ENCODE measurements at places on chromosomes 5 and 9.
A peak's percentile ranks its signal among the peaks of the same experiment; 100 is the strongest.

GRCh38 chr5:66340786-66341185, 196.7 kb downstream of the SREK1 start:
- DNase-seq = no peak

DNA sequence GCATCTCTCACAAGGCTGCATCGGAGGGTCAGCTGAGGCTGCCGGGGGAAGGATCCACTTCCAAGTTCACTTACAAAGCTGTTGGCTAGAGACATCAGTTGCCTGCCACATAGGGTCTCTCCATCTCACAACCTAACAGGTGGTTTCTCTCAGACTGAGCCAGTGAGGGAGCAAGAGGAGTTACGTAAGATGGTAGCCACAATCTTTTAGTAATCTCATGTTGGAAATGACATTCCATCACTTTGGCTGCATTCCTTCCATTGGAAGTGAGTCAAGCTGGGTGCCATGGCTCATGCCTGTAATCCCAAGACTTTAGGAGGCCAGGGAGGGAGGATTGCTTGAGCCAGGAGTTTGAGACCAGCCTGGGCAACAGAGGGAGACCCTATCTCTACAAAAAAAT, 7.4 kb upstream of the GRK6 start:
- DNase-seq = no peak

DNA sequence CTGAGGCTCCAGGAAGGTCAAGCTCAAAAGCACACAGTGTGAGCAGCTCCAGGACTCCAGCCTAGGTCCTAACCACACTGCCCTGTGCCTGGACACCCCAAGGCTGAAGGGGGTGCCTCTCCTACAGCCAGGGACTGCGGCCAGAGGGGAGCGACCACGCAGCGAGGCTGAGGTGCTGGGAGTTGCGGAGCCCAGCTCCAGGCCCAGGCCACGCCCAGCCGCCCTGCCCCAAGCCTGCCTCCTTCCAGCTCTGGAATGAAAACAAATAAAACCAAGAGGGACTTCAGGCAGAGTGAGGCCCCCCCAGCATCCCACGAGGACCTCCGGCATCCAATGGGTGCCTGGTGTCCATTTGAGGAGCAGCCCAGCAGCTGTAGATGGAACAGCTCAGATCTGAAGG, 15.2 kb downstream of the VAV2 start:
- DNase-seq = no peak

DNA sequence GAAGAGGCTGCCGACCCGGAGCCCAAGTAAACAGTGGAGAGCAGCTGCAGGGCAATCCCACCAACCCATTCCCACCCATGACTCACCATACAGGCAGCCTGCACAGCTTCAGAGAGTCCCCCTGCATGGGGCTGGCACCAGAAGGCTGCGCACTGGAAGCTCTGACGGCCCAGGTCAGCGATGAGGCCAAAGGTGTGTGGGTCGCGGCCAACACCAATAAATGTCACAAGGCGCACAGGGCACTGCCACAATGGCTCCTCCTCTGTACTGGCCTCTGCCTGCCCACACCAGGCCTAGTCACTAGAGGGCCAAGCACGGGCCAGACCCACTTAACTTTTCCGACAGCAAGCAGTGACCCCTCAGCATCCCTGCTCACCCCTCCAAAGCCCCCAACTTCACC, 3.0 kb upstream of the SRA1 start:
- no peak for DNase-seq

- no peak for DNase-seq
Observed at GRCh38 chr9:87392086-87392485, 105.6 kb upstream of the DAPK1 start.

DNA sequence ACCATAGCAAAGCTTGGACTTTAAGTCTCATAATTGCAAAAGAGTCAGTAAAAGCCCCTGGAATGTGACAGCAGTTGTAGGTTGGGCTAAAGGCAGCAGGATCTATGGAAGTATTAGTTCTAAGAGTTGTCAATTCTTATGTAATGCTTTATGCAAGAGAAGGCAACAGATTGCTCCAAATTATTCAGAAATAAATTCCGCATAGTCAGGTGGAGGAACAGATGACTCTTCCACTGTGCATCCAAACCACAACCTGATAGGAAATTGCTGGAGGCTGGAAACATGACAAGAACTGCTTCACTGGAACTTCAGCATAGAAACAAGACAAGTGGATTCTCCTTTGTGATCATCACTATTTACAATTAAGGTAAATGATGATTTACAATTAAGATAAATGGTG, 101.0 kb downstream of the STARD4 start:
- DNase-seq = no peak

- peak; percentile 50 for DNase-seq
Observed at GRCh38 chr5:77957-78804, 13.8 kb upstream of the PLEKHG4B start.

GRCh38 chr9:111114486-111114885, 76.2 kb upstream of the LPAR1 start:
- no peak for DNase-seq

DNA sequence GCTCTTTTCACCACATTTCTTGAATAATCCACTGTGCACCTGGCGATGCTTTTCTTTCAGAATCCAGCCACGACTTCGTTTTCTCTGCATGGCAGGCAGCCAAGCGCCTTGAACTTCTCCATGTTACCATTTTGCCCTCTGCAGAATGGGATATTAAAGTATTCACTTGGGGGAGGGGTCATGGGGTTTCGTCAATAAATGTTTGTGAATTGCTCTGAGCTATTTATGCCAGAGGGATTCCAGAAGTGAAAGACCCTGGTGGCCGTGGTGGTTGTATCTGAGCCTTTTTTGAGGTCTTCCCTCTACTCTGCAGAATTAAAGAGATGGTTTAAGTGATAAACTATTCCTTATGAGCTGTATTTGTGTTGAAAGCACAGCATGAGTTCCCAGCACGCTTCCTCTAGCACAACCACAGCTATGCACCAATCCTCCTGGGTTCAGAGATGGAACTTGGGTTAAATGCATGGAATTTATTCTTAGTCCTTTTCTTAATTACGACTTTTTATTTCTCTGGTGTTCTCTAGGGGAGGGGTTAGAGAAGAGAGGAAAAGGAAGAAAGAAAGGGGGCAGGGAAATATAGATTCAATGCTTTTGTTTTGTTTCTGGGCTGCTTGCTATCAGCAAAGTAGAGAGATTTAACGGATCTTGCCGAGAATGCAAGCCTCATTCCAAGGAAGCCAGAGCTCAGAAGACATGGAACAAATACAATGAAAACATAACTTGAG, 478.2 kb upstream of the TNC start:
- no peak for DNase-seq

GRCh38 chr5:58498340-58498942, 7.2 kb downstream of the GAPT start:
- peak; percentile 63 for DNase-seq

GRCh38 chr5:168611165-168611564, 32.0 kb upstream of the PANK3 start:
- DNase-seq = no peak

DNA sequence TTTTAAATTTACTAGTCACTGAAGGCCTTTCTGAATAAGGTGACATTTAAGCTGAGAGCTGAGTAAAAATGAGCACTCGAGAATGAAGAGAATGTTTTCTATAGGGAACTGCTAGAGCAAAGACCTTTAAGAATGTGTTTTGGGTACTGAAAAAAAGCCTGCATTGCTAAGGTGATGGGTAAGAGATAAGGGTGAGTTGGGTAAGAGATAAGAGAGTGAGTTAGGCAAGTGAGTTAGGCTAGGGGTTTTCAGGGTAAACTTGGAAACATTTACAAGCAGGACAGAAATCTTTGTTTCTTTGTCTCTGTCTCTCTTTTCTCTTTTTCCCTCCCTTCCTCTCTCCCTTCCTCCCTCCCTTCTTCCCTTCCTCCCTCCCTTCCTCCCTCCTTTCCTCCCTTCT, 5.6 kb downstream of the RAD23B start:
- no peak for DNase-seq

DNA sequence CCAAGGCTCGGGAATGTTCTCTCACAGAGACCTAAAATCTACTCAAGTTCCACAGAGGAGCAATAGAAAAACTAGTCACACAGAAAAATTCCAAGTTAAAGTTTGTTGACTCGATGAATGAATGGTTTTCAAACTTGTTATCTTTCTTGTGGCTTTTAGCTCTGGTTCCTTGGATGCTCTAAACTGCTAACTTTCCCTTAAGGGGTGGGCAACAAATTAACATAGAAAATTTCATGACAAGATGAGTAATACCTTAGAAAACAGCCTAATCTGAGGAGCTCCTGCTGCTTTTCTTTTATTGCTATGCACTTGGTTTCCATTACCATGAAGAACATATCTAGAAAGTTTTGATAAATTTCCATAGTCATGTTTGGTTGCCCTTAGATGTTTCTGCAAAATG, 100.2 kb upstream of the CCDC112 start:
- DNase-seq = no peak

GRCh38 chr5:164357395-164358033, 852.1 kb downstream of the MAT2B start:
- no peak for DNase-seq

- DNase-seq = no peak
Observed at GRCh38 chr9:128304971-128305288, 17.3 kb downstream of the TRUB2 start.

GRCh38 chr5:81187885-81188284, 45.2 kb upstream of the CKMT2 start:
- DNase-seq = peak; percentile 67

DNA sequence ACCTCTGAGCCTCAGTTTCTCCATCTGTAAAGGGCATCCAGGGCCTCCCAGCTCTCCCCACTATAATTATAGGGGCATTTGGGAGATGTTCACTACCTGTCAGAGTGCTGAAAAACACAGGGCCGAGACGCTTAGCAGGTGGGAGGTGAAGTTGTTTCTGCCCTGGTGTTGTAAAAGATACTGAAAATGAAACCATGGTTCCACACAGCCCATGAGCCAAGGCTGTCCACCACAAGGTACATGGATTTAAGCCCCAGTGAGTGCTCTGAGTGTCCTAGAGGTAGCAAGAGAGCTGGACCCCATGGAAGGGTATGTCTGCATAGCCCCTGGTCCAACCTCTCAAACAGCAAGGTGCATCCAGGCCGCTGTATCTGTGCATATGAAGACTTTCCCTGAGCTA, 137.5 kb downstream of the C5orf15 start:
- no peak for DNase-seq

DNA sequence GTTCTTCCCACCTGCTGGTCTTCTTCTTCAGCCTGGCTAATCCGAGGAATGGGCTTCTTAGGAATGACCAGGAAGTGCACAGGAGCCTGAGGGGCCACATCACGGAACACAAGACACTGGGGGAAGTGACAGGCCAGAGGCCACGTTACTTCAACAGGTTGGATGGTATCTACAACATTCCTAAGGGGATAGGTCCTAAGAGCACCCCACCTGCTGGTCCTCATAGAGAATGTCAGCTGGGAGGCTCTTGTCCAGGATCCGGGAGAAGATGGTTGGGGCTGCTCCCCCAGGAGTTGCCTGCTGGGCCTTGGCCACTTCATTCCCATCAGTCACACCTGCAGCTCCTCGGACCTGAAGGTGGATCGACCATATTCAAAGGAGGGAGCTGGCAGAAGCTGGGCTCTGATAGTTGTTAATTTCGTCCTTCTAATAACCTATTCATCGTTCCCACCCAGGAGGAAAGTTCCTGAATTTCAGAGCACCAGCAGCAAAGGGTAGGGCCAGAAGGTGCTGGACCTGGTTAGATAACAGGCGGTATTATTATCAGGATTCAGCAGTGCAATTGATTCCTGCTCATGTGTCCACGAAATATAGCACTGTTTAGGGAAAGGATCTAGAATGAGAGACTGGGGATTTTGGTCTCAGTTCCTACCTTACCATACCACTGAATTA, 1.3 kb downstream of the HINT2 start:
- peak; percentile 63 for DNase-seq

DNA sequence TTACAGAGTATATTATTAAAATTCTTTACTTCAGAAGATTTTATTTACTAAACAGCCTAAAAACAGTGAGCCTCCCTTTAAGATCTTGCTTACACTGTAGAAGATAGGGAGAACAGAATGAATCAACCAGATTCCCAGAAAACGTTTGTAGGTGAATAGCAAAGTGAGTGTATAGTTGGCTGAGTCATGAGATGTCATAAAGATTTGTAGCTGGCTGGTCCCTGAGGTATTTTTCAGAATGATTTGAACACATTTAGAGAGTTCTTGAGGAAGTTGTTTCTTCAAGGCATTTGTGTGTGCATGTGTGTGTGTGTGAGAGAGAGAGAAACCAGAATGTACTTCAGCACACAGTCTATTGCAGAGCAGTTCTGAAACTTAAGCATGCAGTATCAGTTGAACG, 159.4 kb upstream of the PRR16 start:
- DNase-seq = no peak

GRCh38 chr5:133675376-133676154, 63.2 kb upstream of the FSTL4 start:
- no peak for DNase-seq

GRCh38 chr9:81474792-81475191, 214.6 kb downstream of the TLE1 start:
- no peak for DNase-seq

GRCh38 chr5:149399775-149400174, 20.7 kb upstream of the IL17B start:
- no peak for DNase-seq

GRCh38 chr5:102611312-102611711, 112.5 kb upstream of the SLCO6A1 start:
- no peak for DNase-seq

GRCh38 chr5:42900734-42901133, 89.0 kb upstream of the SELENOP start:
- DNase-seq = no peak

DNA sequence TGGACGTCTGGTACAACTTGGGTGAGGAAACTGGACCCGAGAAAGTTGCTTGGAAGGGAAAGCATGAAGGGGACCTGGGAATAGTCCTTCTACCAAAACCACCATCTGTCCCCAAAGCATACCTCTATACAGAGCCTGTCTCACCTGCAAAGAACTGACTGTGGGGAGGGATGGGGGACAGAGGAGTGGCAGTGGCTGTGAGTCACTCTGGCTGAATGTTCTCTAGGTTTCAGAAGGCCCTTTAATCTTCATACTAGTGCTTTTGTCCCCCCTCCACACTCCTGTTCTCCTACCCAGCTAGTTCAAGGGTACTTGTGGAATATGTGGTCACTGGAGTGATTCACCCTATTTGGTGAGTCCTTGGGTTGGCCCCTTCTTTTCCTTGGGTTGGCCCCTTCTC, 109.3 kb upstream of the RUSC2 start:
- DNase-seq = no peak

DNA sequence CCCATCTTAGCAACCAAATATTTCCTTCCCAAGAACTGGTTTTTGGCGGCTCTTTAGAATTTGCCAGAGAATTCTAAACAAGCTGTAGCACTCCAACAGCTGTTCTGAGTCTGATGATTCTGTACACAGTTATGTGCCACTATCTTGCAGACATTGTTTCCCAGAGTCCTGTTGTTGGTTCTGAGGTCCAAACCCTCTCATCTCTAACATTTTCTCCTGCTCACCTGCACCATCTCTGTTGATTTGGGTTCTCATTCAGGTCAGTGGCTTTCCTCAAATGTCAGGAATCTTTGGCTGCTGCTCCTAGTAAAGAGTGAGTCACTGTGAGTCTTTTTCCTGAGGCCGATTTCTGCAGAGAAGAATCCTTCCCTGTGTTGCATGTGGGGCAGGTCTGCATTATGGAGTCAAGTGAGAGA, 50.0 kb downstream of the CAMSAP1 start:
- no peak for DNase-seq
